ENCODE measurements at places on chromosomes 6 and 20.

DNA sequence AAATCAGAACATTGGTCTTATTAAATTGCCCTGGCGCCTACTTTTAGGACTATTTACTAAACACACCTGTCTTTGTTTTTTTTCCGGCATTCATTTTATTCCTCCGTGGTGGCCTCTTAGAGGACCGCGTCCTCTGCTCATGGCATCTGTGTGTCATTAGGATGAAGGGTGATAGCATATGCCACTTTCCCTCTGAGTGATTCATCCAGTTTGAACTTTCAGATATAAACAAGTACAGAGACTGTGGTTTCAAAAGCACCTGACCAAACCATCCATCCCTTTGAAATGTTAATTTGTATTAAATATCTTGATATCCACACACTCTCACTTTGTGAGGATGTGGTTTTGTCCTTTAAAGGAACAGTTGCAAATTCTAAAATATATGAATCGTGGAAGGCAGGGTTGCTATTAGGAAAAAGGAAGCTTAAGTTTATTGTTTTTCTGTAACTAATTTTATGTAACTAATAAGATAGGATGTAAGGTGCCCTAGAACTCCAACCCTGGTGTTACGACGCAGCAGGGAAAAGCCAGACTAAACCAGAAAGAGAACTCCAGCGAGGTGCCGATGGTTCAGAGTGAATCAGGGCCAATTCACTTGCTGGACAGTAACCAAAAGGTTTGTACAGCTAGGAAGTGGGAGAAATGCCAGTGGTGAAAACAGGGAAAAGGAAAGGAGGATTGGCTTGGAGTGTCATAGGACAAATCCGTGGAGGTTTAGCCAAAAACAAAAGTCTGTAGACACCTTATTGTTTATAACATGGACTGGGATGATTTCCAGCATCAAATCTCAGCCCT is 98.7 kb downstream of the SHLD1 start:
- no peak for DNase-seq

- DNase-seq, result no peak
Observed at GRCh38 chr20:53001498-53002301, 29.5 kb downstream of the TSHZ2 start.

DNA sequence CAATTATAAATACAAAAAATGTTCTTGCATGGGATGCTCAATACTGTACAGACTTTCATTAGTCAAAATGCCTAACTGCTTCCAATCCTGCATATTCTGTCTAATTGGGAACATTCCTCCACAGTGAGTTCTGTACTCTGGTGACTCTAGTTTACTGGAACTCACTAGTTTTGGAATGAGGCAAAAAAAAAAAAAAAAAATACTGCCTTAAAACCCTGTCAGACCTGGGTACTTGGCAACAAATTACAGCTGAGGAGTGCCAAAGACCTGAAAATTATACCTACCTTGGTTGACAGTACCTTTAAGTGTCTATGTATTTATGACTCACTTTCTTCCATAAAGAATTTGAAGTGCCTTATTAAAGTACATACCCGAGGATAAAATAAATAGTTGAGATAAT is 276.7 kb downstream of the FARS2 start:
- DNase-seq, result no peak

DNA sequence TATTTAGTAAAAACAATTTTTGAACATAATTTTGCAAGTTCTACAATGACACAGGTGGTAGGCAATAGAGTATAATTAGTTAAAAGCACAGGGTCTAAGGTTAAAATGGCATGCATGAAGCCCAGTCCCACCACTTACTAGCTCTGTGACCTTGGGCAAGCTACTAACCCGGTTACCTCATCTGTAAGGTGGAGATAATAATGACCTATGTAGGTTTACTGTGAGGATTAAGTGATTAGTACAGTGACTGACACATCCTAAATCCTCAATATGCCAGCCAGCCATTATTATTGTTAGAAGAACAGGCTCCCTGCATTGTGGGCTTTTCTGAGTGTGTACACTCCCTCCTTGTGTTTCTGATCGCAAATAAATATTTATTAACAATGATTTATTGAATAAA is 26.2 kb downstream of the ATXN1 start:
- no peak for DNase-seq

- no peak for DNase-seq
Observed at GRCh38 chr20:7723284-7723683, 217.0 kb downstream of the HAO1 start.

DNA sequence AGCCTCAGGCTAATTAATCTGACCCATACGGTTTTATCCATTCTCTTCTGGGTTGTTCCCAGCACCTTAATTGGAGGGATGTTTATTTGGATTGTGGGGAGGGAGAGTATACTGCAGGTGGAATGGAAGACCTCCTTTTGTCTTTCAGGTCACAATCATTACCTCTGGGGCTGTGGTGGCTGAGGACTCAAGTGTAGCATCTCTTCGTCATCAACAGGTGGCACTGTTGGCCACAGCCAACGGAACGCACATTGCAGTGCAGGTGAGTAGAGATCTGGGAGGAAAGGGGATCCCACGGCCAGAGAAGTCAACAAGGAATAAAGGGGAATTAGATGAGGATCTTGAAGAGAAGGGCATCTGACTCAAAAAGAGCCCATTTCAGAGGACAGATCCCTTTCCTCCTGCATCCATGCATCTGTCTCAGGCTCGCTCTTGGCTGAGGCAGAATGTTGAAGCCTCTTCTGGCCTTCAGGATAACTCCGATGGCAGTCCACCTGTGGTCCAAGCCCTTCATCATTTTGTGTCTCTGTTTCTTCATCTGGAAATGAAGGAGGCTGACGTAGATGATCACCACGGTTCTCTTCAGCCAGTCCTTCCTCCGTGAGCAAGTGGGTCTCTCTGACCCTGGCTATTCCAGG is 3.2 kb upstream of the DEF6 start:
- DNase-seq, result no peak

GRCh38 chr20:47258745-47259695 is 97.5 kb downstream of the ZMYND8 start:
- DNase-seq, result peak; percentile 76

GRCh38 chr6:166541876-166542579 is 44.5 kb downstream of the RAMACL start:
- DNase-seq, result no peak

GRCh38 chr6:130811932-130812331 is 15.3 kb upstream of the SMLR1 start:
- DNase-seq, result no peak

GRCh38 chr6:119348096-119348747 is 1.3 kb downstream of the MAN1A1 start:
- DNase-seq, result no peak

GRCh38 chr6:73798592-73798991 is 102.6 kb downstream of the CD109 start:
- DNase-seq, result peak; percentile 50

- DNase-seq, result no peak
Observed at GRCh38 chr6:125656287-125656870, 93.1 kb upstream of the HEY2 start.

Measured in kidney epithelial cell (primary cell).